ENCODE measurements at places on chromosomes 1 and 21.
A peak's percentile ranks its signal among the peaks of the same experiment; 100 is the strongest.

- DNase-seq, result no peak
Observed at GRCh38 chr1:156050376-156050775, 3.2 kb downstream of the UBQLN4 start.

- DNase-seq, result no peak
Observed at GRCh38 chr1:41861535-41862383, 57.0 kb downstream of the HIVEP3 start.

DNA sequence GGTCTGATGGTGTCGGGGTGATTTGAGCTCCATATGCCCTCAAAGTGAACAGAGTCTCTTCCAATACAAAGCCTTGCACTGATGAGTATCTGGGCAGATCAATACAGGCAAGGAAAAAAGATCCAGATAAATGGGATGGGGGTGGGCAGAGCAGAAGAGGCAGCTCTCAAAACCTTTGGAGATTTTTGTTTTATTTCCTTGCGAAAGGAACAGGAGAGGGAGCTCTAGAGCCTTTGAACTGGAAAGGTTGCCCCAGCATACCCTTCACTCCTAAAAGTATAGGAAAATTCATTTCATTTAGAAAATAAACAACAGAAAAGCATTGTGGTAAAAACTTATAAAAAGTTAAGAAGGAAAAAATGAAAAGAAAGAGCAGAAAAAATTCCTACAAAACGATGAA lies 31.4 kb upstream of the OLIG2 start:
- no peak for DNase-seq

DNA sequence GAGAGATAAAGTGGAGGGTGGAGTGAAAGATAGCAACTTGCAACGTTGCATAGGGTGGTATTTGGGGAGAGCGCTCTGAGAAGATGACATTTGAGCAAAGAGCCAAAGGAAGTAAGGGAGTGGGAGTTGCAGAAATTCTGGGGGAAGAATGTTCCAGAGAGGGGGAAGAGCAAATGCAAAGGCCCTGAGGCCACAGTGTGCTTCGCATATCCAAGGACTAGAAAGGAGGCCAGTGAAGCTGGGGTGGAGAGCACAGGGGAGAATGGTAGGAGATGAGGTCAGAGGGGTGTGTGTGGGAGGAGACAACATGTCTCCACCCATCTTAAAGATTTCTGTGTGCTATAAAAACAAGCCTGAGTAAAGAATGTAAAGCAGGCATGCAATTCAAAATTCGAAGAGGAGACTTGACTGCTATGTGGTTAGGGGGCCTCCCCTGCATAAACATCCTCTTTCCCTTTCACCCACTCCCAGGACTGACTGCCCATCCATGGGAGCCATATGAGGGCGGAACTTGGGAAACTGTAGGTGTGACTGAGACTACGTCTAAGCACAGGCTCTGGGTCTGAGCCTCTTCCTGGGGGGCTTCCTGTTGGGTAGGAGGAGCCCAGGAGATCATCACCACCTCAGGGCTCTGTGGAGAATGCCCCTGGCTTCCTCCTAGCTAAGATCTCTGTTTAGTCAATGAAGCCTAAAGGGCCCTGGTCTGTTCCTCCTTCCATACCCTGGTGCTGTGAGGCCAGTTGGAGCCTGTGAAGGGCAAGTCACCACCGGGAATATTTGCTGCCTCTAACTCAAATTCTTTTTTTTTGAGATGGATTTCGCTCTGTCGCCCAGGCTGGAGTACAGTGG lies 2.9 kb upstream of the CLIC4 start:
- no peak for DNase-seq

- DNase-seq, result no peak
Observed at GRCh38 chr1:11848373-11848700, 754 bp upstream of the NPPA start.

DNA sequence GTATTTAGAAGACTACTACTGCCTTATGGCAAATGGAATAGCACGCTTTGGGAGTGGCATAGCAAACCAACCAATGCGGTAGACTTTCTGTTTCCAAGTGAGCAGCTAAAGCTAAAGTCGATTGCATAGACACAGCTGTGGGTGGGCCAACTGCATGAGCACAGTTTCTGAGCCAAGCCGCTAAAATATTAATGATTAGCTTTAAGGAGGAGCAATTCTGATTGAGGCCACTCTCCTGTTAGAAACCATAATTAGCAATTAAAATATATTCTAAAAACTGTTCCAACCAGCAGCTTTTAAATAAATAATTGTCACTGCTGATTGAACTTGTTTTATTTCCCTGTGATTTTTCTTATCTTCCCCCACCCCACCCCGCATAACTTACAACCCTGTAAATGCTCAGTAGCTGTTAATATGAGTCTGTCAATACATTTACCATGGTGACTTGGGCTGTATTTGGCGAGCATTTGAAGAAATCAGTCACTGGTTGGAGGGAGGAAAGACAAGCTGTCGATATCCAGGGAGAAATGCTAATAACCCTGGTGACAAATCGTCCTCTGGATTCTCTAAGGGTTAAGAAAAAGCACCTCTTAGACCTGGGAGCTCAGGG lies 32.2 kb downstream of the RNF220 start:
- DNase-seq, result no peak

DNA sequence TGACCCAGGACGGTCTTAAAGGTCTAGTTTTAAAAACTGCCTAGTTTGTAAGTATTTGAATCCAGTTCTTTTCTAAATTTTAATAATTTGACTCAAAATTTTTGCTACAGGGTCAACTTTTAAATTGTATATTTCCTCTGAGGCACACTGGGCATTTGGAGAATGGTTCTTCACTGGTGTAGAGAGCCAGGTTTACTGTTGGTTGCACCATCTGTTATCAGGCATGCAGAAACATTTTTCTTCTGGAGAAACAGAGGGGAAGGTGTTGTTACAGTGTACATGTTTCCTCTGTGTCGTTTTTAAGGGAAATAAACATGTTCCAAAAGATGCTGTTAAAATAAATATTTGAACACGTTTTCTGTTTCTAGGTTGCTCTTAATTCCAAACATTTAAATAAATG lies 39.0 kb upstream of the RWDD3 start:
- DNase-seq, result no peak

- no peak for DNase-seq
Observed at GRCh38 chr1:29830383-29830782, 594.1 kb downstream of the PTPRU start.

GRCh38 chr1:101167891-101168290 lies 68.9 kb upstream of the S1PR1 start:
- no peak for DNase-seq

- no peak for DNase-seq
Observed at GRCh38 chr1:41291195-41291594, 49.1 kb upstream of the SCMH1 start.

GRCh38 chr1:21165646-21166045 lies 11.1 kb downstream of the EIF4G3 start:
- DNase-seq, result no peak

- DNase-seq, result no peak
Observed at GRCh38 chr1:81232420-81232819, 568.3 kb upstream of the ADGRL2 start.

DNA sequence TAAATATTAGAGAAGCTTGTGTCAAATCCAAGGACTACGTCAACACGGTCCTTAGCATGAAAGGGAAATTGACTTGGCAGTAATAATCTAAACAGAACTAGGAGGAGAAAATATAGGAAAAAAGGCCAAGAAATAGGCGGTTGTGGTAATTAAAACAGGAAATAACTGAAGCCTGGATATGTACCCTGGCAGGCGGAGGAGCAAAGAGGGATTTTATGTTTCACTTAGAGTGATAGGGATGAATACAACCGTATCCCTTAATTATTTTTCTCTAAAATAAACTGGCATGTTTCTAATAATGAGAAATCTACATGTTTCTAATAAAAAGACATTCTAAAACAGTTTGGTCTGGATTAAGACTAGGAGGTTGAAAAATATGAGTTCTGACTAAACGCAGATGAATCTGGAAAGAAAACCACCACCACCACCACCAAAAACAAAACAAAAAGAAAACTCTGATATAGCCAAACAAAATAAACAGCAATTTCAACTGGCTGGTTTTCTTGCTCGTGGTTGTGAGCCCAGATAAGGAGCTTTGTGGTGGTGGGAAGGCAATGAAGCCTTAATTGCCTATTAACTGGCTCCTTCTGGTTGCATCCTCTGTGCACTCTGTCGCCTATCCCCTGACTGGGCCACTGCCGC lies 334.2 kb upstream of the SNX7 start:
- no peak for DNase-seq

DNA sequence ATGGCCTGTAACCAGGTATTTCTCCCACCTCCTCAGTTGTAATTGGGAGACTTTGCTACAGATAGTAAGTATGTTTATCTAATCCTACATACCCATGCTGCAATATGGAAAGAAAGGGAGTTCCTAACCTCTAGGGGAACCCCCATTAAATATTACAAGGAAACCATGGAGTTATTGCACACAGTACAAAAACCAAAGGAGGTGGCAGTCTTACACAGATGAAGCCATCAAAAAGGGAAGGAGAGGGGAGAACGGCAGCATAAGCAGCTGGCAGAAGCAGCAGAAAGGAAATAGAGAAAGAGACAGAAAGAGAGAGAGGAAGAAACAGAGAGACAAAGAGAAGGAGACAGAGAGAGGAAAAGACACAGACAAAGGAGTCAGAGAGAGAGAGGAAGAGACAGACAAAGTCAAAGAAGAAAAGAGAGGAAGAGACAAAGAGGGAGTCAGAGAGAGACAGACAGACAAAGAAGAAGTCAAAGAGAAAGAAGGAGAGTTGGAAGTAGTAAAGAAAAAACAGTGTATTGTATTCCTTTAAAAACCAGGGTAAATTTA lies 142.9 kb downstream of the FASLG start:
- DNase-seq, result no peak

DNA sequence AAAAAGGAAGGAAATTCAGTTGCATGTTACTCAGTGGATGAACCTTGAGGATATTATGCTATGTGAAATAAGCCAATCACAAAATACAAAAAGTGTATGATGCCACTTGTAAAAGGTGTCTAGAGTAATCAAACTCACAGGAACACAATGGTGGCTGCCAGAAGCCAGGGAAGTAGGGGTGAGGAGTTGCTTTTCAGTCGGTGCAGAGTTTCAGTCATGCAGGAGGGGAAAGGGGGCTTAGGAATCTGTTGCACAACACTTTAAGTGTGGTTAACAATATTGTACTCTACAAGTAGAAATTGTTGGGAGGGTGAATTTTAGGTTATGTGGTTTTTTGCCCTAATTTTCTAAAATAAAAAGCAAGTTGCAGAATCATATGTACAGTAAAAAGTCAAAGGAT lies 184.2 kb upstream of the RAB4A start:
- no peak for DNase-seq

DNA sequence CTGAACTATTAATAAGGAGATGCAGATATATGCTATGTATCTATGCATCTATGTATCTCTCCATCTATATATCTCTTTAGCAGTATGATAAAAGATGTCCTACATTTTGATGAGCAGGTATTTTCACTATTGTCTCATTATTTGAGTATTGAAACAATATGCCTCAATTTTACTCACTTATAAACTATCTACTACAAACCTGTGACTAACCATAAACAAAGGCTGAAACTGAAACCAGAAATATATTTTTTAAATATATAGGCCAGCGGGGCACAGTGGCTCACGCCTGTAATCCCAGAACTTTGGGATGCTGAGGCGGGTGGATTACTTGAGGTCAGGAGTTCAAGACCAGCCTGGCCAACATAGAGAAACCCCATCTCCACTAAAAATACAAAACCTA lies 22.0 kb downstream of the EIF4G3 start:
- DNase-seq, result no peak

- DNase-seq, result no peak
Observed at GRCh38 chr1:232571523-232571922, 58.4 kb downstream of the SIPA1L2 start.

GRCh38 chr1:174413632-174414031 lies 34.1 kb upstream of the GPR52 start:
- DNase-seq, result no peak

GRCh38 chr1:118991448-118991847 lies 3.3 kb upstream of the TBX15 start:
- DNase-seq, result no peak

DNA sequence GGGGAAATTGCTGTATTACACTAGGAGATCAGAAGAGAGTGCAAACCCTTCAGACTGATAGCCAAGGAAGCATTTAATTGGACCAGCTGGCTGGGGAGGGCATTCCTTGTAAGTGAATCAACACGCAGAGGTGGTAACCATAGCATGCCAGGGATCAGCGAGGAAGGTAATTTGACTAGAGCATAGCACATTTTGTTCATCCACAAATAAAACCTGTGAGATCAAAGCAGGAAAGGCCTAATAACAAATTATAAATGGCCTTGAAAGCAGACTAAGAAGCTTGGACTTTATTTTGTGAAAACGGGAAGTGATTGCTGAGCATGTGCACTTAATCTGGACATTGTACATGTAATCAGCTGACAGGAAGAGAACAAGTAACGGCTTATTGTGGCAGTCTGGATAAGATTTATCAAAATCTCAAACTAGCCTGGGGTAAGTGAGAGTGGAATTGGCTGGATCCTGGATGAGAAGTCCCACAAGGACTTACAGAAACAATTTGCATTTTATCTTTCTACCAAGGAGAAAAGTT lies 11.7 kb upstream of the CD55 start:
- no peak for DNase-seq

- DNase-seq, result no peak
Observed at GRCh38 chr1:169308313-169309039, 59.1 kb downstream of the NME7 start.

- DNase-seq, result no peak
Observed at GRCh38 chr1:56507925-56508522, 71.3 kb downstream of the PLPP3 start.

- DNase-seq, result no peak
Observed at GRCh38 chr1:60103186-60103585, 29.6 kb upstream of the C1orf87 start.

GRCh38 chr1:65471213-65471833 lies 50.9 kb downstream of the LEPR start:
- DNase-seq, result no peak

DNA sequence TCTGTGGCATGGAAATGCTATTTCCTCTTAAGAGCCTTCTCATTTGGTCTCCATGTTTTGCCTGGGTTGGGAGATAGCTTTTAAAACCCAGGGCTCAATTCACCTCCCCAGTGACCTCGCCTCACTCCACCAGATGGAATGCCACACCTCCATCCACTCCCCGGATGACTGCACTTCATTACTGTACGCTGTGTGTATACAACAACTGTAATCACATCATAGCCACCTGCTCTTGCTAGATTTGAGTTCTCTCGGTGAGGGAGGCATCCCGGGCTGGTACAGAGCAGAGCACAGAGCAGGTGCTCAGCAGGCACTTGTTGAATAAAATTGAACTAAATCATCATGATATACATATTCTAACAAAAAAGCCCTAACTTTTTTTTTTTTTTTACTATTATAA lies 26.0 kb downstream of the SDE2 start:
- no peak for DNase-seq

- DNase-seq, result peak; percentile 33
Observed at GRCh38 chr1:244077473-244078220, 26.6 kb downstream of the ZBTB18 start.

- no peak for DNase-seq
Observed at GRCh38 chr1:159911326-159912070, 11.5 kb upstream of the CFAP45 start.

Data from CD4-positive, alpha-beta T cell treated with Interleukin-6 for 4 hours (primary cell).